Frontal cortex (tissue), 4 donors: ENCODE measurements at places on chromosomes 6 and 20. TPM values are rescaled to one million over a fixed set of nuclear protein-coding genes. Genes with fewer than 3 reads are reported as not detected.

NHLRC1 gene
- total RNA-seq: 2.9 TPM

- DNase-seq: no peak
These were observed 85.4 kb downstream of the CHMP4B start for GRCh38 chr20:33896509-33896908.

- DNase-seq: no peak
These were observed 33.3 kb downstream of the SUN5 start for GRCh38 chr20:32970973-32971300.

GRCh38 chr20:15905661-15906060 lies 667.6 kb downstream of the KIF16B start:
- DNase-seq: no peak
